NCI-H2081 (cell line): ENCODE measurements at places on chromosomes 1 and 21.

DNA sequence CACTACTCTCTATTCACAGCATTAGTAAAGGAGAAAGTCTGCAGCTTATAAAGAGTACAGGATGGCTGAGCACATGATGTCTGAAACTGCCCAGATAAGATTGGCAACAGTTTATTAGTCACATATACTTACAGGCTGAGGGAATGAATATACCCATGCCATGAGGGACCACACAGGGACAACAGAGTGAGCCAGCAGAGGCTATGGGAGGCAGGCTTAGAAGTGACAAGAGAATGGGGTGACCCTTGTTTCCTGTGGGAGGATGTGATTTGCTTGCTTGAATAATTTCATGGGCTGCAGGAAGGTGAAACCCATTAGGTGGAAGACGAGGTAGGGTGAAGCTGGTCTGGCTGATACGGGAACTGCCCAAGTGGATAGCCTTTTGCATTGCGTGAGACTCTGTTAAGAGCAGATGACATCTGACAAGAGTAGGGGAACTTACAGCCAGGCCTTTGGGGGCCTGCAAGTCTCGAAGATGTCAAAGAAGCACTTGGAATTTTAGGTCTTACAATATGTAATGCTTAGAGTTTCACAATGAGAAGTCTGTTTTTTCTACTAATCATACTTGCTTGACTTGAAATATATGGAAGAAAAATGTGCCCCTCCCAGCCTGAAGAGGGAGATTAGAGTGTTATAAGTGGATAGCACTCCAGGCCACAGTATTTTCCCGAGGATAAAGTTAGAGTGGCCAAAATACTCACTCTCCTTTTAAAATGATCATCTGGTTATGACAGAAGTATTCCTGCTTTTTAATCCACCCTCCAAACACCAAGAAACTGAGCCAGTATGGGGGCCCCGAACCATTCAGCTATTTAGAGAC is 34.6 kb upstream of the TNFSF4 start:
- DNase-seq, result no peak

- no peak for DNase-seq
These were observed 565.2 kb downstream of the PTPRU start for GRCh38 chr1:29801561-29801973.

DNA sequence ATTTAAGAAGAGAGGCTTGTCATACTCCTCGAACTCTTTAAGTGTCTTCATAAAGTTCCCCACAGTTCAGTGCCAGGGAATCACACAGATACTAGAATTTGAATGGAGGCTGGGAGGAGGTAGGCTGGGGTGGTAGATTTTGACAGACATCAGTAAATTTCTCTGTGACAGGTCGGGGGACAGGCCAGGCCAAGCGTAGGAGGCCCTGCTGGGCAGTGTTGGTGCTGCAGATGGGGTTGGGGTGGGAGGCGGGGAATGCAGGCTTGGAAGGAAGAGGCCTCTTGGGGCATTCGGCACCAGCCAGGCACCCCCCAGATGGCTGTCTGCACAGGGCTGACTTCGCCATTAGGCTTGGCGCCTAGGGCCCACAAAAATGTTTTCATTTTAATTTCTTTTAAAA is 84.0 kb downstream of the MAN1C1 start:
- DNase-seq, result no peak

DNA sequence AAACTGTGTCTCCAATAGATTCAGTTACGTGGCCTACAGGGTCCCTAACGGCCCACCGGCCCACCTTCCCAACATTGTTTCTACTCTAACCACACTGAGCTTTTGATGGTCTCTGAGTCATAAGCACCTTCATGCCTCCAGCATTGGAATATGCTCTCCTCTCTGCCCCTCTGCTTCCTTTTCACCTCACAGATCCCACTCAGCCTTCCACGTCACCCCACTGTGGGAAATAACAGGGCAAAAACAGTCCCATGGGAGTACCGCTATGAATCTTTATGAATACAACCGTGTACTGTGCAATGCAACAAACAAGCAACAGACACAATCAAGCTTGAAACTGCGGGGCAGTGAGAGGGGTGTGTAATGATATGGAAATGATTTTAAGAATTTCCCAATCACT is 5.3 kb upstream of the SARS1 start:
- DNase-seq, result no peak

DNA sequence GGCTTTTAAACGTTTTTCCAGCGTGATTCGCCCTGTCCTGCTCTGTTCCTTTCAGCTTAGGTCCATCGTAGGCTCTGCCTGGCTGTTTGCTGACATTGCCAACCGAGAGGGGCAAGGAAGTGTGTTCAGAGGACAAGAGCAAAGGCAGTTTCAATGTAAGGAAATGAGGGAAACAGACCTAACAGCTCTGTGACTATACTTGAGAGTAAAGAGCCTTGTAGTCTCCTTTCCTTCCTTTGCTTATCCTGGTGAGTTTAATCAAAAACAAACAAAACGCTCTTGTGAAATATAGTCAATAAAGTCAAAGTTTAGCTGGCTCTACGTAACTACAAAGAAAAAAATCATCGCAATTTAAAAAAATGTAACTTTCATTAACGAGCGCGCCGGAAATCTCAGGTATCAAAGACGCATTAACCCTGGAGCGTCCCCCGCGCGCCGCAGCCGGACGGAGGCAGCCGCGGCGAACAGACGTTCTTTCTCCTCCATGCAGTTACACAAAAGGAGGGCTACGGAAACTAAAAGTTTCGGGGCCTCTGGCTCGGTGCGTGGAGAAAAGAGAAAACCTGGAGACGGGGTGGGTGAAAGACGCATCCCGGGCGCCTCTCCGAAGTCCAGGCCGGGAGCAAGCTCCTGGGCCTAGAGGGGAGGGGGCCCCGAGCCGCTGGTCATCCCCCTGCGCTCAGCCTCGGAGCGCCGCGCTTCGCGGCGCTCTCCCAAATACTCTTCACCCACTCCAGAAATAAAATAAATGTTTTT is 617 bp upstream of the ADGRL2 start:
- peak; percentile 39 for DNase-seq
